Fibroblast of lung (primary cell): ENCODE measurements at places on chromosomes 7 and 10. TPM values are rescaled to one million over a fixed set of nuclear protein-coding genes. Genes with fewer than 3 reads are reported as not detected.
A peak's percentile ranks its signal among the peaks of the same experiment; 100 is the strongest.

DNA sequence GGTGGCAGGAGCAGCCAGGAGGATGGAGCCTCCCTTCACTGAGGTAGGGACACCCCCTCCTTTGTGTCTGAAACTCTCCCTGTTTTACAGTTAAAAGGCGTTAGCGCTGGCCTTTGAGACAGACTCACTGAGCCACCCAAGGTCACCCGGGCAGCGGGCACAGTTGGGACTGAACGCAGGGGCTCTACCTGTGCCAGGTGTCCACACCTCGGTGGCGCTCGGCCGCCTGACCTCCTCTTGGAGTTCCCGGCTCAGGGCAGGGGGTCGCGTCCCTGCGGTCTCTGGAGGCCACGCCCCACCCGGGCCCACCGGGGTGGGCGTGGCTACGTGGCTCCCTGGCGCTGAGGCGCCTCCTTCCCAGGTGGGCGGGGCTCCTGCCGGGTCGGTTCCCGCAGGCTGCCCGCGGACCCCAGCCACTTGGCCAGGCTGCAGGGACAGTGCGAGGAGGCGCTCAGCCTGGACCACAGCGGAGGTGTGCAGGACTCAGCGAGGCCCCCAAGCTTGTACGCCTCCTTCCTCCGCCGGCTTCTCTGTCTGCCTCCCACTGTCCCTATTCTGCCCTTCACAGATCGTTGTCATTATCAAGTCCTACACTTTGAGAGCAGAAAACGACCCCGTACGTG is 39.9 kb upstream of the LEP start:
- peaks cover 53% of the 10 kb centered on the region for H3K27me3 ChIP-seq
- DNase-seq = no peak
- H3K4me1 ChIP-seq = no peaks in the 10 kb centered on the region
- H3K36me3 ChIP-seq = no peaks in the 10 kb centered on the region
- H3K27ac ChIP-seq = no peak overlapping the region

DNA sequence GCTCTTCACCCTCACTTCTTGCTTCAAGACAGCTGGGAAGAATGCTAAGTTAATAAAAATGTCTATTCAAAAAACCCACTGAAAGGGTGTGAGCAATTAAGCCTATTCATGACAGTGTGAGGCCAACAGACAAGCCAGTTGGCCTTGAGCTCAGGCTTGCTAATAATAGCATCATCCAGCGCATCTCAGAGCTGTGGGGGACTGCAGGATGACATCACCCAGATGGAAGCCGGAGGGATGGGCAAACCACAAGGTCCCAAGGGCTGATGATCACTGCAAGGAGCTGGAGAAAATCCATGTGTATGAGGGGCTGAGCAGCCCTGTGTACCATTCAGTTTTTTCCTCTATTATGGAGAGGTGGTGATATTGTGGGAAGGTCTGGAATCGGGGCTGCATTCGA is 770.4 kb downstream of the TNS3 start:
- H3K4me1 ChIP-seq = peaks cover 10% of the 10 kb centered on the region
- no peaks in the 10 kb centered on the region for H3K36me3 ChIP-seq
- peak overlapping the region; percentile 65 for H3K27ac ChIP-seq
- no peaks in the 10 kb centered on the region for H3K27me3 ChIP-seq
- H3K4me3 ChIP-seq = no peak overlapping the region
- peak; percentile 96 for DNase-seq

DNA sequence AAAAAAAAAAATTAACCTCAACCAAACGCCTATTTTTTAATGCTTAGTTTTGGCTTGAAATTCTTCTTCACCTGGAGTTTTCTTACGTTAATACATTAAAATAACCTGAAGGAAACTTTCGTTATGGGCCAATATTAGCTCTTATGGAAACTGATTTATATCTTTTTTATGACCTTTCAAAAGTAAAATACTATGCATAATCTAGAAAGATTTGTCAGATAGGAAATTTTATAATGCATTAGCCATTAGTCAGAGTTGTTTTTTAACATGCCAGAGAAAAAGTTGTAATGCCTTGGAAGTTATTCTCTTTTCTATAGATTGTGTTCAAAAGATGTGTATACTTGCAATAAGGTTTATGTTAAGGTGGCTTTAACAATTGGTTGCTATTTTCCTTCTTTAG is 34.3 kb upstream of the ARL4A start:
- no peaks in the 10 kb centered on the region for H3K4me1 ChIP-seq
- H3K36me3 ChIP-seq = no peaks in the 10 kb centered on the region
- no peak for DNase-seq
- H3K27ac ChIP-seq = no peak overlapping the region
- H3K4me3 ChIP-seq = no peak overlapping the region

DNA sequence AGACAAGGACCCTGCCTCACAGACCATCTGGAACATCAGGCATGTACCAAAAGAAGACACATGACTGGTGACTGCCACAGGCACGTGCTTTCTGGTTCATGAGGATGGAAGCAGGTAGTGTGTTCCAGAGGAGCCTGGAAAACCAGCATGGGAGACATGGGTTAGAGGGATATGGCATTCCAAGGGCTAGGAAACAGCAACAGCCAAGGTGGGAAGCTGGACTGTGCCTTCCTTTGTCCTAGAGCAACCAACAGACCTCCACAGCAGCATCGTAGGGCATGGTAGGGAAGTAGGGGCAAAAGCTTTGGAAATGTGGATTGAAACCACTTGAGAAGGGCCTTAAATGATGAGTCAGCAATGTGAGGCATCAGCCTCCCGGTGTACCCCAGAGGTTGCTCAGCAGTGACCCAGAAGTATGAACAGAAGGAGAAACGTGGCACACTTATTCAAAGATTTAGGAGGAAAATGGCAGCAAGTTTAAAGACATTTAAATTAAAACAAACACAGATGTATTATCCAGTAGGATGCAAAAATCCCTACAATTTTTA is 51.0 kb downstream of the PRLHR start:
- no peaks in the 10 kb centered on the region for H3K4me1 ChIP-seq
- DNase-seq = no peak
- H3K27ac ChIP-seq = no peak overlapping the region
- H3K36me3 ChIP-seq = no peaks in the 10 kb centered on the region

GRCh38 chr7:114802632-114803031 is 119.3 kb upstream of the MDFIC start:
- no peaks in the 10 kb centered on the region for H3K4me1 ChIP-seq
- no peaks in the 10 kb centered on the region for H3K36me3 ChIP-seq
- no peak overlapping the region for H3K4me3 ChIP-seq
- H3K27ac ChIP-seq = no peak overlapping the region

DNA sequence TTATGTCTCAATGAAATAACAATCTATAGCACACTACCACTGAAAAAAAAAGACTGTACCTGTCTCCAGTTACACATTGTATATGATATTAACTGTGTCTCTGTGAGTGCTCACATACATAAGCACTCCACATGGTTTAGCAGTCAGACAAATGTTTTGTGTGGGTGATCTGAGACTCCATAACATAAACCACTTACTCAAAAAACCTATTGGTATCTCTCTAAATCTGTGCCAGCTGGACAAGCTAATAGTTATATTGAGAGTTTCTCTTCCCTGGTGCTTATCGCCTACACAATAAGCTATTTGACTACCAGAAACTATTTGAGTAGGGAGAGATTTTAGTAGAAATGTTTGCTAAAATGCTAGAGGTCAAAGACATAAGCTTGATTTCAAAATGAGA is 190.1 kb upstream of the AGR3 start:
- H3K36me3 ChIP-seq = no peaks in the 10 kb centered on the region
- no peaks in the 10 kb centered on the region for H3K27me3 ChIP-seq
- no peak for DNase-seq
- H3K4me1 ChIP-seq = no peaks in the 10 kb centered on the region
- H3K4me3 ChIP-seq = no peak overlapping the region

DNA sequence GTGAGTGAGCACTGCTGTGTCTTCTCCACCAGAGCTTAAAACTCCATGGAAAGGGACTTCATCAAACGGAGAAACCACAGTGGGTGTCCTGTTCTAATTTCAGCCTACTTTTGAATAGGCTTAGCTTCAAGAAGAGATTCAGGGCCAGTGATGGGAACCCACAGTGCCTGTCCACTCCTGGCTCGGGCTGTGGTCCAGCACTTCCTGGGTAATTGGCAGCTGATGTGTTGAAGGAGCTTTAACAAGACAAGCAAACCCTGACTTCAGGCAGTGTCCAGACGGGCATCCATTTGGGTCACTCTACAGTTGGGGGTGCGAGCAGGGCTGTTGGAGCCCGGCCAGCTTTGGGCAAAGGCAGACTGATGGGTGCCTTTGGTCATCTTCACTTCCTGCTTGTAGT is 14.5 kb downstream of the VWC2 start:
- DNase-seq = no peak
- H3K4me3 ChIP-seq = no peak overlapping the region
- no peaks in the 10 kb centered on the region for H3K36me3 ChIP-seq
- H3K27ac ChIP-seq = no peak overlapping the region
- no peaks in the 10 kb centered on the region for H3K27me3 ChIP-seq

DNA sequence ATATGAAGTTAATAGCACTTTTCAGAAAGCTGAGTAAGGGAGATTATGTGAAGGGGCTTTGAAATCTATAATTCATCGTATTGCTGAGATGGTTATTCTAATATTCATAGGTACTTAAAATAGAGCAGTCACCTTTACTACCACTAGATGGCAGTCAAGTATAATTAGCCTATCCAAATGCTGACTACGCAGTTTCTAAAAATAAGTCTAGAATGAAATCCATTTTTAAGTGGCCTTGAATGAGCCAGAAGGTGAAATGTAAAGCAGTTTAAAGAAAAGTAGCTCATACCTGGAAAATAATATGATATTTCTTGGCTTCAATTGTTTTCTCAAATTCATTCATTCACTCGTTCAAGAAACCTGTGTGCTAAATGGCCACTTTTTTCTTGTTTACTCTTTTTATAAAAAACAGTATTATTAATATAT is 1277.1 kb downstream of the GATA3 start:
- H3K27me3 ChIP-seq = no peaks in the 10 kb centered on the region
- H3K36me3 ChIP-seq = no peaks in the 10 kb centered on the region
- H3K4me3 ChIP-seq = no peak overlapping the region
- DNase-seq = peak; percentile 45
- H3K27ac ChIP-seq = no peak overlapping the region

DNA sequence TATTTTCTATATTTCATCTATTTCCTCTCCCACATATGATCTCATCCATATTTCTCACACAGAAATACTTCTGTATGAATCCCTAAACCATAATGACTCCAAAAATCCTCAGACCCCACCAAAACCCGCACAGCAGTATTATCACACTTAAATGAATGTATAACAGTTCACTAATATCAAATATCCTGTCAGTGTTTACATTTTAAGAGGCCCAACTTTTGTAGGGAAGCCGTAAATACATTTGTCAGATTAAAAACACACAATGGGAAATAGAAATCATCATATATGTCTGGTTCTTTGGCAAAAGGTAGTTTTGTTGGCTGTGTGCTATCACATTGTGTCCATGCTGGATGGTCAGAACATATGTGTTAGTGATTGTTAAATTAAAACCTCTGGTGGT is 4.2 kb downstream of the AUTS2 start:
- H3K4me1 ChIP-seq = peaks cover 2% of the 10 kb centered on the region
- no peak overlapping the region for H3K4me3 ChIP-seq
- no peak for DNase-seq
- no peak overlapping the region for H3K27ac ChIP-seq

DNA sequence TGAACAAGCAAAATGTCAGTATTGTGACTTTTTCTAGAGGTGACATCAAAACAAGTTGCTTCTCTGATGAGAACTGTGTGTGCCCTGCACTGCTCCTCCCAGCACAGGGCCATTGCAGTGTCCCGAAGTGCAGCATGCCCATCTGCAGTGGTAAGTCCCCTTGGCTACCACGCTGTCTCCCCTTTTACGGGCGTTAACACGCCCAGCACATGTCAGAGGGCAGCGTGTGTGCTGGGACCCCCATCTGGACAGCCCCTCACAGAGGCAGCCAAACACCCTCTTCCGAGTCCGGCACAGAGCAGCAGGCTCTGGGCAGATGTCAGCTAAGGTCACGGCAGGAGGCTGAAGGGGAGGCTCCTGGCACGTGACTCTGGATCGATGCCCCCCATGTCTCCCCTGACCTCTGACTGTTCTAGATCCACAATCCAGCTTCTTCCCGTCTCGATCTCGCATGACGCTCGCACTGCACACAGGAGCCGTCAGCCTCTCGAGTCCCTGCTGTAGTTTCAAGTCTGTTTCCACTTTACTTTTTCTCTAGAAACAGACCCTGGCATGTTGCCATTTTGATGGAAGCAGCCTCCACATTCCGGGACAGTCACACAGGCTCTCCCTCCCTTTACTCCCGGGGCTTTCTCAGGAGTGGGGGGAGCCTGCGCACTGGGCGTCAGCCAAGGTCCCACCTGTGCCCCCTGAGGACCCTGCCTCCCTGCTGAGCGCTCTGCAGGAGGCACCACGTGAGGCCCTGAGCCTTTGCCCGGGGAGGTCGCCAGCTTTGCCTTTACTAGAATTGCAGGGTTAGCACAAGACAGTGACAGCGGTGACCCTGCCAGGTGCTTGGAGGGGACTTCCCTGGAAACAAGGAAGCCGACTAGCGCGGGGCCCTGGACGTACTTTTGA is 133.8 kb downstream of the TCERG1L start:
- no peak overlapping the region for H3K27ac ChIP-seq
- no peak overlapping the region for H3K4me3 ChIP-seq
- no peaks in the 10 kb centered on the region for H3K27me3 ChIP-seq
- H3K4me1 ChIP-seq = no peaks in the 10 kb centered on the region
- no peak for DNase-seq
- H3K36me3 ChIP-seq = no peaks in the 10 kb centered on the region

- H3K4me1 ChIP-seq = no peaks in the 10 kb centered on the region
- no peak for DNase-seq
- peaks cover 7% of the 10 kb centered on the region for H3K27me3 ChIP-seq
- H3K27ac ChIP-seq = no peak overlapping the region
These were observed 13.2 kb downstream of the IL2RA start for GRCh38 chr10:6049031-6049400.

DNA sequence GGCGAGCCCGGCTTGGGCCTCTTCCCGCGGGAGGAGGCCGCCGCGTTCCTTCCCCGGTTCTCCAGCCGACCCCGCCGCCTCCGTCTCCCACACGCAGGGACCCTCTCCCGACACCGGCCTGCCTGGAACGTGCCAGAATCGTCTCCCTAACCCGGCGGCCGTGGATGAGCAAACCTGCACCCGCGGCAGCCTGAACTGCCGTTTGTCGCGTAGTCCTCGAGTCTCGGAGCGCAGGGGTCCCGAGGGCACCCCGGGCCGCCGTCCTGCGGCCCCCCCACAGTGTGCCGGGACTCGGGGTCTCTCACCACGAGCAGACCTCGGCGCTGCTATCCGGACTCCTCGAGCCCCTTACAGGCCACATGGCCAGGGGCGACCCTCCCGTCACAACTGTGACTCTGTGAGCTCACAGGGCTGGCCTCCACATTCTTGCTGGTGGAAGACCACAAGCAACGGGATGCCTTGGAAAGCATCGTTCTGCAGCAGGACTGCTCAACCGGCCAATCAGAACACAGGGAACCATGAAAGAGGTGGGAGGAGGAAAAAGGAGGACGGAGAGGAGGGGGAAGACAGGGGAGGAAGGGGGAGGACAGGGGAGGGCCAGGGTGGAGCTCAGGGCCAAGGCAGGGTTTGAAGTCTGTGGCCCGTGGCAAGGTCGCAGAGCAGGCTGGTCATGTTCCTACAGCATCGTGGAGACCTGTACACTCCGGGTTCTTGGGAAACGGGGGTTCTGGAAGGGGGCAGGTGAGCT is 276.9 kb downstream of the DNAJB6 start:
- no peaks in the 10 kb centered on the region for H3K4me1 ChIP-seq
- no peak for DNase-seq
- H3K27me3 ChIP-seq = no peaks in the 10 kb centered on the region
- H3K27ac ChIP-seq = no peak overlapping the region

The ACSL5 gene
- total RNA-seq = 1.7 and 4.6 TPM in 2 replicates

The ACTA2 gene
- total RNA-seq = 78.4 and 78.6 TPM in 2 replicates

The MICALL2 gene
- total RNA-seq = 48.0 and 60.1 TPM in 2 replicates

The COMMD3 gene
- 42.3 and 54.2 TPM in 2 replicates for total RNA-seq

The PHTF2 gene
- 14.4 and 25.9 TPM in 2 replicates for total RNA-seq

The GRM3 gene
- total RNA-seq = not detected in 2 replicates

The STK31 gene
- under 0.01 and 0.17 TPM in 2 replicates for total RNA-seq

The SYT15 gene
- total RNA-seq = under 0.01 TPM in 2 replicates

The GDF10 gene
- 8.0 and 25.1 TPM in 2 replicates for total RNA-seq
